CD8-positive, alpha-beta memory T cell (primary cell): ENCODE measurements at places on chromosomes 16 and 17. TPM values are rescaled to one million over a fixed set of nuclear protein-coding genes. Genes with fewer than 3 reads are reported as not detected.

The ZNF205 gene
- polyA plus RNA-seq: not detected

The CA4 gene
- polyA plus RNA-seq: not detected

The IL34 gene
- polyA plus RNA-seq: not detected

The PRSS27 gene
- polyA plus RNA-seq: not detected

The FBXO39 gene
- polyA plus RNA-seq: not detected
